Right ventricle myocardium inferior (tissue), 1 donor: ENCODE measurements at places on chromosomes 16 and 17. TPM values are rescaled to one million over a fixed set of nuclear protein-coding genes. Genes with fewer than 3 reads are reported as not detected.

GRCh38 chr17:39769974-39770587, 32.3 kb downstream of the GRB7 start:
- no peak for DNase-seq

GRCh38 chr16:88847654-88848053, 9.1 kb downstream of the GALNS start:
- no peak for DNase-seq

- no peak for DNase-seq
Measured at GRCh38 chr16:57906382-57907316, 64.3 kb downstream of the CNGB1 start.

DNA sequence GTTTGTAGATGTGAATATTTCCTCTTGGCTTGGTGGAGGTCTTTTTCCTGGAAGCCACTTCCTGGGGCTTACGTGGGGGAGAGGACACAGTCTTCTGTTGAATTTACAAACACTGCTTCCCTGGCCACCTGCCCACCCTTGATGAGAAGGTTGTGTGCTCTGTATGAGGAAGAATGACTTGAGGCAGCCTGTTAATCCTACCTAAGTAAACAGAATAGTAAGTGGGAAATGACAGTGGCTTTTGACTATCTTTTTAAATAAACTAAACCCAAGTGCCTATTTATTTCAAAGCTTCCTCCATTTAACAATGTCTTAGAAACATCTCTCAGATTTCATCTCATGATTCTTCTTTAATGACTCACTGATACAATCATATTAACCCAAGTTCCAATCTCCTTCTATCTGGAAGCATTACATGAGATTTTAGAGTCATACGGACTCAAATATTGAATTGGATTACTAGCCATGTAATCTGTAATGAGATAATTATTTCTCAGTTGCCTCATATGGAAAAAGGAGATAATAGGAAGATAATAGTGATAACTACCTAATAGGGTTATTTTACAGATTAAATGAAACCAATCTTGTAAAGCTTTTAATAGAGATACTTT, 96.6 kb upstream of the SMIM36 start:
- DNase-seq, result peak; percentile 79

- DNase-seq, result no peak
Measured at GRCh38 chr16:49589544-49590031, 216.0 kb downstream of the C16orf78 start.

The SULT1A1 gene
- 14.8 TPM for total RNA-seq

The IL17C gene
- not detected for total RNA-seq
